ENCODE measurements at places on chromosomes 3 and 15.

- no peak for DNase-seq
Observed at GRCh38 chr3:37221407-37221806, 47.0 kb upstream of the LRRFIP2 start.

- no peak for DNase-seq
Observed at GRCh38 chr3:183100376-183100775, 1.1 kb upstream of the MCCC1 start.

DNA sequence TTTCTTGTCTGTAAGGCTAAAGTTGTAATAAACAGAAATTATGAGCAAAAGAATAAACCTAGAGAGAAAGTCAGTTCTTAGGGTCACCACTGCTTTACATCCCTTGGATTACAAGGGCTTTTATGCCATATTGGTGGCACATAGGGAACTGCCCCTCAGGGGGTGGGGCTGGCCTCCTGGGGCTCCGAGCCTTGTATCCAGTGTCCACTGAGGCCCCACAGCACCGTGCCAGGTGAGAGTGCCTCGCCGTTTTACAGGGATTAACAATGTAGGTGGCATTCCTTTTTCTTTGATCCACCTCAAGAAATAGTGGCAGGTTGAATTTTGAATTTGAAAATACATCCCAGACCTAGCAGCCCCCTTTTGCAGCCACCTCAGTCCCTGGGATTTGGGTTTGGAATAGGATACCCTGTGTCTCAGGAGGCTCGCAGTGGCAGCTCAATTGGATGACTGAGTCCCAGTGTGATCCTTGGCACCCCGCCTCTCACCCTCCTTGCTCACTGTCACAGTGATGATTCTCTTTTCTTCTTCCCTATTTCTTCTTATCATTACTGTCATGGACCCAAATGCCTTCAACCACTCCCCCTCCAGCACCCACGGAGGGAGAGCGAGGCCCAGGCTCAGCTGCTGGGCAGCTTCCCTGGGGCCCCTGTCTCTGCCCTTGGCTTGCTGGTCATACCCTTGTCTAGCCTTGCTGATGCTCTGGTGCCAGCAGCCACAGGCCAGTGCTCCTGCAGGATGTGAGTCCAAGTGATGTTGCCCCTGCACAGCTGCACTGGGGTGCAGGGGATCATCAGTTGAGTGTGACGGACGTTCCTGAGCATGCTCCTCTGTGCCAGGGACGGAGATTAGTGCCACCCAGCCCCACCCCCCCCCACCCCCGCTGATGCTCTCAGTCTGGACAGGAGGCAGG lies 137.9 kb downstream of the DNAJB8 start:
- DNase-seq, result no peak

DNA sequence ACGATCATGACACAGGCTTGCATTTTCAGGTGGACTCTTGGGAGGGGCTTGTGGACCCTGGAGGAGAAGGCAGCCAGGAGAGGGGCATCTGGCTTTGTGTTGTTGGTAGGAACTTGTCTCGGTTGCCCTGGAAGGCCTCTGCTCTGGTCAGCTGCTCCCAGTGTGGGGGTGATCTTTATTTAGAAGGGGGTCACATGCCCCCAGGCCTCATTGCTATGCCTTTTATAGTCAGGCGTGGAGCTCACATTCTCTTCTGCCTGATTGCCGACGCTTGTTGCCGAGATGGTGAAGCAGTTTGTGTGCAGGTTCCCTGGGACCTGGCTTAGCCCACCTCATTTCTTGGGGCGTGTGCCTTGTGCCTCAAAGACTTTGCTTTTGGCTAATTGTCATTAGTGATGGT lies 66.6 kb downstream of the IGF1R start:
- no peak for DNase-seq

DNA sequence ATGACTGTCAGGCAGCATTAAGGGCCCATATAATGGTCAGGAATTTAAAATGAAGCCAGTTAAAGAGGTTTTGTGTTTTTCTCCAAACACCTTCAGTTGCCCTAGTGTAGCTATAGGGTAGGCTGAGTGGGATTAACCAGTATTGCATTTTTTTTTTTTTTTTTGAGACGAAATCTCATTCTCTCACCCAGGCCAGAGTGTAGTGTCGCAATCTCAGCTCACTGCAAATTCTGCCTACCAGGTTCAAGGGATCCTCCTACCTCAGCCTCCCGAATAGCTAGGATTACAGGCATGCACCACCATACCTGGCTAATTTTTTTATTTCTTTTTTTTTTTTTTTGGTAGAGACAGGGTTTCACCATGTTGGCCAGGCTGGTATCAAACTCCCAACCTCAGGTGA lies 7.0 kb downstream of the CLASP2 start:
- DNase-seq, result no peak

GRCh38 chr3:138960417-138960852 lies 13.4 kb downstream of the FOXL2NB start:
- DNase-seq, result no peak

DNA sequence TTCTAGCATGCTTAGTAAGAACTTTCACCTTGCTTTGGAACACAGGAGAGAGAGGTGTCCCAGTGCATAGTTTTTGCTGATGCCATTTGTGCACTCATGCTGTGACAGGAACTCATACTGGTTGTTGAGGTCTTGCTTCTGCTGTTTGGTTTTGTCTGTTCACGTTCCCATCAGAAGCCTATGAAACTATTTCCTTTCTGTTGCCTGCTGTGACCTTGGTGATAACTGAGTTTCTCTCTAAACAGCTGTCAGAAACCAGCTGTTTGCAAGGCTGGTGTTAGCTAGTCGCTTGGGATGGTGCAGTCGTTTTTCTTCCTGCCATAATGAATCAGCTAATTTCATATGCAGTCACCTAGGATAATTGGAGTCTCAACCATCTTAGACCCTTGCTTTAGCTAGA lies 724.1 kb downstream of the GRM7 start:
- DNase-seq, result no peak

GRCh38 chr3:23217872-23218554 lies 14.9 kb downstream of the UBE2E2 start:
- no peak for DNase-seq

DNA sequence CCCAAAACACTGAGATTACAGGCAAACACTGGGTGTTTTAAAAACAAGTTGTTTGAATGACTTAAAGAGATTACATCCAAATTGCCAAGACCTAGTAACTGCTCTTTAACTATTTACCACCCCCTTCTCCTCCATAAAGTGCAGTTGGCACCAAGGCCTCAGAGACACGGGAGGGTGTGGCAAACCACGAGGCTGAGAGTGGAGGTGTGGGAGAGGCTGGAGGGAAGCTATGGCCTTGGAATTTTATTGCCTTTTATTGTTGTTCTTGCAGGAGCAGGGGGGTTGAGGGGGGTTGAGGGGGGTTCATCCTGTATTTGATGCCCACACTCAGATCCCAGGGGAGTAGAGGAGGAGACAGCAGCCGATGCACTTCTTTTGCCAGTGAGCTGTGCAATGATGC lies 75.9 kb upstream of the CTDSPL start:
- no peak for DNase-seq

DNA sequence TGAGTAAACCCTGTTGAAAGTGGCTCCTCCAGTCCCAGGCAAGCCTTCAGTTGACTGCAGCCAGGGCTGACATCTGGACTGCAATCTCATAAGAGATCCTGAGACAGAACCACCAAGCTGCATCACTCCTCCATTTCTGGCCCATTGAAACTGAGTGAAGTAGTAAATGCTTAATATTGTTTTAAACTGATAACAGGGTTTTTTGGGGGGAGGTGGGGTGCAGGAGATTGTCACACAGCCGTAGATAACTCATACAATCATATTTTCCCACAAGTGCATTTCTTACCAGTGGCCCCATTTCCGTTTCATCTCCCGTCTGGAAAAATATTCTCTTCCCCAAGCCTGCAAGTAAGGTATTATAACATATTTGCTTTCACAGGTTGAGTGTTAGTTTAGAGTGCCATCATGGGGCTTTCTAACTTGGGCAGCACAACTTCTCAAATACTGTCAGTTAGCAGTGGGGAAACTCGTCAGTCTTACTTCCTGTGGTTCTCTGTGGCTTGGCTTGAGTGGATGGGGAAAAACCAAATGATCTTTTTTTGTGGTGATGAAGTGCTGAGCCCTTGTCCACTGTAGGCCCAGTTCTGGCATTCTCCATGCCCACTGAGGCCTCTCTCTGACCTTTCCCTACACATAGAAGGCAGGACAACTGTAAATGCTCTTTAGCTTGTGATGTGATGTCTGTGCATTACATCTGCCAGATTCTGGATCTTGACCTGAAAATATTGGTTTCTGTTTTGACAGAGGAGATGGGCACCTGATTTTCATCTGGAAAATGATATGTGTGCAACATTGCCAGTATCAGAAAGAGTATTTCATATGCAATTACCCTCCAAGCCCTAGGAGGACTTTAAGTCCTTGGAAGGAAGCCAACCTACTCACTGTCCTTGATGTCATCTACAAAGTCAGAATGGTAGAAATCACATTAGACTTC lies 90.1 kb upstream of the BHLHE40 start:
- DNase-seq, result no peak

DNA sequence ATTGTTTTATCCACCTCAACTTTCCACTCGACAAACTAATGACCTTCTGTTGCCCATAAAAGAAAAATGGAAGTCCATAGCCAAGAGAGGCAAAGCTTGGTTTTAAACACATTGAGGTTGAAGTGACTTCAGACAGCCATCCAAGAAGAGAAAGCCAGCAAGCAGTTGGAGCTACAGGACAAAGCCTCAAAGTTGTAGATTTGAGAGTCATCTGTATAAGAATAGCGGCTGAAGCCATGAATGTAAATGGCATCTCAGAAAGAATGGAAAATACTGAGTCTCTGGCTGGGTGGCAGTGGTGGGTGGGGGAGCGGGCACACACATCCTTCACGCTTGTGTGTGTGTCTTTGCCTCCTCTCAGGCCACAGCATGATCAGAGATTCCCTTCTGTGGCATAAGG lies 124.1 kb upstream of the CHRM5 start:
- DNase-seq, result no peak

GRCh38 chr15:73710321-73710720 lies 26.1 kb downstream of the CD276 start:
- DNase-seq, result no peak

DNA sequence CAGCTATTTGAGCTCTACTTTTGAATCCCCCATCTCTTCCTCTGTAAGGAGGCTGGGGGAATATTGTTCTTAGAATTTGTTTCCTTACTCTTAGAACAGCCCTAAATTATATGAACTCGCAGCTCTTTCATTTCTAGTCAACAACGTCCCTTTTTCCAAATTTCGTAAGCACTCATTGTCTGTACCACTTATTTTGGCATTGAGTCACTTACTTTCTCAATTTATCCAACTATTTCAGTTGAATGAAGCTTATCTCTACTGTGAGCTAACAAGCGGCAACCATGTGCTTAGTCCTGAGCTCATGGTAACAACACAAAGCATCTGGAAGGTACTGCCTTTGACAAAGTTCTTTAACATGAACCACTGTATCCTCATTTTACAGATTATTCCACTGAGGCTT lies 191.1 kb downstream of the GREM1 start:
- DNase-seq, result no peak

DNA sequence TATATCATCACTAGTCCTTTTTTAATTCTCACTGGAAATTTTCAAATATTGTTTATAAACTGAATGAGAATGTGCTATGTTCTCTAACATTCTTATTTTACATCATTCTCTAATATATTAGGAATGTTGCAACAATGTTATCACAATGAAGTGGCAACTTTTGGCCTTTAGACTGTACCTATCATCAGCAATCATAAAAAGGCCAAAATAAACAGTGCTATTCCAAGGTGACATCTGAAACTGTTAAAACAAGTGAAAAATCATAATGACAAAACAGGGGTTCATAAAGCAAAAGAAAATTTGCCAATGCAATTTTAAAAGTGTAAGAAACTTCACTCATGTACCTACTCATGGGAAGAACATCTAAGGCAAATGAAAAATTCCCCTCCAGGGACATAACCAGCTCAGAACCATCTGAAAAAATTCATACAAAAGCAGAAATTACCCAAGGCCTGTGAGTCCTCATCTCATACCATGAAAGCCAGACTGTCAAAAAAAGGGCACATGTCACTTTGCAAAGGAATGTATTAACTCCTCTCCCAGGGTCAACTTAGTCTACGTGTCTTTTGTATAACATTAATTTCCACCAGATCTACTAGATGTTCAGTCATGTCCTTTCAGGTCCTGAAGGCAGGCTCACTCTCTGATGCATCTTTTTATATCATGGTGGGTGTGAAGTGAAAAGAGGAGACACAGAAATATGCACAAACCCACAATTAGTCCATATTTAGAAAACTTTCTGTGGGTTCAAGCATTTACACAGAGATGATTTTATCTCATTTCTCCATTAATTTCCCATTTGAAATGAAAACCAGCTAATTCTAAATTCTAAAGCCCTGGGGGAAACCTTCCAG lies 211.9 kb downstream of the CBLB start:
- DNase-seq, result no peak

DNA sequence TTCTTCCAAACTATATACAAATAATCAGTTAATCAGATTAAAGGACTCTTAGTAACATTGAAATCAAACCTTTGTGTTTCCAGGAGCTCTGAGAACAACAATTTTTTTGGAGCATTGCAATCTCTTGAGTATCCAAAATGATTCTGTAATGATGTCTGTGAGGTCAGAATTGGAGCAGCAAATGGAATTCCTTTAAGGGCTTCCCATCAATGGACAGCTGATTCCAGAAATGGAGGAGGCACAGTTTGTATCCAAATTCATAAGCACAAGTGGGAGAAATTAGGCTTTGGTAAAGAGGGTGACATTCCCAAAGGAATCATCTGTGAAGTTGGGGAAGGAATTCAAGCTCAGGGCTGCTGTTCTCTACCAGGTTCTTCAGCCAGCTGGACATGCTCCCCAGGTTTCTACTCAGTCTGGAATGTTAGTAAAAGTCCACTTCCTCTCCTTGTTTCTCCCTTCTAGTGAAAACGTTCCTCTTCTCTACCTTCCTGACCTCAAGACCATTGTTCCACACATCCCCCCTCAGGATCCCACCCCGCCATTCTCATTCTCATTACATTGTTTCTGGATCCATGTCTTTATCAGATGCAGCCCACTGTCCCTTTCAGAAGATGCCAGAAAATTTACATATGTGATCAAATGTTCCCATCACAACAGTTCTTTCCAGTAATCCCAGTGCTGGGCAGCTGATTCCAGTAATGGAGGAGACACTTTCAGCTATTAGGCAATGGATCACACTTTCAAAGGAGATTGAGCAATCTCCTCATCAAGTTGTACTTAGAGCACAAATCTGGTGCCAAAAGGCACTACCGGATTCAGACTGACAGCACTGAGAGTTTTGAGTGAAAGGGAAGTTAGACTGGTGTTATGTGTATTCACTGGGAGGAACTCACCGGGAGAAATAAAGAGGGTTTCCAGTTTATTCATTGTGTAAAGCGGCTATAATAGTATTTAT lies 391.3 kb upstream of the TPRG1 start:
- DNase-seq, result no peak

- DNase-seq, result no peak
Observed at GRCh38 chr15:80176443-80176842, 23.6 kb downstream of the FAH start.

GRCh38 chr3:164024786-164025185 lies 1053.5 kb downstream of the SI start:
- no peak for DNase-seq

DNA sequence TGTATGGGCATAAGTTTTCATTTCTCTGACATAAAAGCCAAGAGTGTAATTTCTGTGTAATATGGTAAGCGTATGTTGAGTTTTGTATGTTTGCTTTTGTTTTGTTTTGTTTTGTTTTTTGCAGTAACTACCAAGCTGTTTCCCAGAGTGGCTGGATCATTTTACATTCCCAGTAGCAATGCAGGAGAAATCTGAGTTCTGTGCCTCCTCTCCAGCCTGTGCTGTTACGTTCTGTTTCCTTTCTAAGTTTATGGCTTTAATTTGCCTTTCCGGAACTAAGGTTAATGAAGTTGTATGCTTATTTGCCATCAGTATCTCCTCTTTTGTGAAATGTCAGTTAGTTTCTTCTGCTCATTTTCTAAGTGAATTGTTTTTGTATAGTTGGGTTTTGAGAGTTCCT lies 307.8 kb downstream of the GABRG3 start:
- DNase-seq, result no peak

- no peak for DNase-seq
Observed at GRCh38 chr3:196942915-196943277, 568 bp upstream of the NCBP2 start.
